Omental fat pad (tissue), 4 donors: ENCODE measurements at places on chromosomes 1 and 21. TPM values are rescaled to one million over a fixed set of nuclear protein-coding genes. Genes with fewer than 3 reads are reported as not detected.

The UBE2J2 gene
- total RNA-seq: 46.0 TPM

The C1orf141 gene
- total RNA-seq: not detected

The HSD3B2 gene
- total RNA-seq: not detected

The TAS1R1 gene
- total RNA-seq: not detected

The MORC3 gene
- 28.4 TPM for total RNA-seq

The SAMSN1 gene
- total RNA-seq: 20.0 TPM

The LTN1 gene
- total RNA-seq: 27.9 TPM

The DSCAM gene
- total RNA-seq: not detected

The KCNA3 gene
- 3.5 TPM for total RNA-seq

GRCh38 chr1:37096523-37096922, 62.2 kb upstream of the GRIK3 start:
- no peak for DNase-seq

DNA sequence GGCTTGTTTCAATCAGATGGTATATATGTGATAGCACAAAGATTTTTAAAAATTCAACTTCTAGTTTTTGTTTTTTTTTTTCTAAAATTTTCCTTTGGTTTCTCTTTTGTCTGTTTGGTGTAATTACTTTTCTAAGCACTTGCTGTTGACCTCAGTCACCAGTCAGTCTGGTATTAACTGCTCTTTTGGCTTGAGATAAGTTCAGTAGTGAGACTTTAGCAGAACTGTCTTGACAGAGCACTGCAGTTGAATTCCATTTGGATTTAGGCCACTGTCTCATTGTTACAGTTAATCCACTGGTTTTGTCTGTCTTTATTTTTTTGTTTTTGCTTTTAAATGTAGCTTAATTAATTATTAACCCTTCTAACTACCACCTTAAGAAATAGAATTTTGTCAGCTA, 36.2 kb downstream of the OSBPL9 start:
- no peak for DNase-seq

GRCh38 chr1:25246600-25247023, 642 bp downstream of the RSRP1 start:
- DNase-seq: no peak

DNA sequence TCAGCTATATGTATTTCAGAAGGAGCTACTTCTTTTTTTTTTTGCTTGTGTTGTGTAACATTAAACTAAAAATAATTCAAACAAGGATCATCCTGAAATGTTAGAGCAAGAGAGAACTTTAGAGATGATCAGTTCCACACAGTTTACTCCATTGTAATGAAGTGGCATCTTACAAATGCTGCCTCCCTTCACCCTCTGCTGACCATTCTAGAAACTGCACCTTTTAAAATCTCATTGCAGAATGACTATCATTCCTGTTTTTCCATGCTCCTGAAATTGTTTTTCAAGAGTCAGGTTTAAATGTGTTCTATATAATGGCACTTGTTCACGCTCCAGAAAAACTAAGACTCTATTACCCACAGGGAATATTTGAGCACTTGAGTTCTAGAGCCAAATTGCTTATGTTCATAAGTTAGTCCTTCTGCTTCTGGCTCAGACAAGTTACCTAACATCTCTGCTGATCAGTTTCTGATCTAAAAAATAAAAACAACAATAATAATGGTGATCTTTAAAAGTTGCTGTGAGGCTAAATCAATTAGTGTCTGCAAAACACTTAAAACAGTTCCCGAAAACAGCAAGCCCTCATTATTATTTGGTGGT, 21.5 kb upstream of the SLC44A5 start:
- no peak for DNase-seq

DNA sequence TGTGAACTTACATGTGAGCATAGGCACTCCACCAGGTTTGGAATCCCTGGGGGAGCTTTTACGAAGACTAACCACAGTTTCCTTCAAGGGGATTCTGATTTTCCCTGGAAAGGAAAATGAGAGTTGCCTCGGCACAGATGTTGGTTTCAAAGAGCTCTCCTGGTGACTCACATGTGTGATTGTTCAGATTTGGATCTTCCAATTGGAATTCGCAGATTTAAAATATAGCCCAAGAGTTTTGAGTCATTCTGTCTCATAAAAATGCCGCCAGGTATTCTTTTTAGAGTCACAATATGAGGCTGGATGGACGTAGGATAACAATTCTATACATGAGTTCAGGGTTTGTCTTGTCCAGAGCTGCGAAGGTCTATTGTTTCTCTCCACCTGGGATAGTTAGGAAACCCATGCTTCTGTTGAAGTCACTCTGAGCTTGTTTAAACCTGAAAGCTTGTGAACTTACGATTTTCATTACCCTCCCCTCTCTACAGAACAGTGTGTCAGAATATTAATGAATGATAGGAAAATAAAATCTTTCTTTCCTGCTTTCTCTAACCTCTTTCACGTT, 64.9 kb downstream of the TGFB2 start:
- DNase-seq: no peak

- no peak for DNase-seq
Observed at GRCh38 chr1:21301794-21302440, 11.7 kb upstream of the ECE1 start.

- DNase-seq: no peak
Observed at GRCh38 chr1:70083519-70083918, 121.9 kb downstream of the LRRC40 start.

- DNase-seq: no peak
Observed at GRCh38 chr21:41477641-41478318, 30.2 kb downstream of the TMPRSS2 start.

DNA sequence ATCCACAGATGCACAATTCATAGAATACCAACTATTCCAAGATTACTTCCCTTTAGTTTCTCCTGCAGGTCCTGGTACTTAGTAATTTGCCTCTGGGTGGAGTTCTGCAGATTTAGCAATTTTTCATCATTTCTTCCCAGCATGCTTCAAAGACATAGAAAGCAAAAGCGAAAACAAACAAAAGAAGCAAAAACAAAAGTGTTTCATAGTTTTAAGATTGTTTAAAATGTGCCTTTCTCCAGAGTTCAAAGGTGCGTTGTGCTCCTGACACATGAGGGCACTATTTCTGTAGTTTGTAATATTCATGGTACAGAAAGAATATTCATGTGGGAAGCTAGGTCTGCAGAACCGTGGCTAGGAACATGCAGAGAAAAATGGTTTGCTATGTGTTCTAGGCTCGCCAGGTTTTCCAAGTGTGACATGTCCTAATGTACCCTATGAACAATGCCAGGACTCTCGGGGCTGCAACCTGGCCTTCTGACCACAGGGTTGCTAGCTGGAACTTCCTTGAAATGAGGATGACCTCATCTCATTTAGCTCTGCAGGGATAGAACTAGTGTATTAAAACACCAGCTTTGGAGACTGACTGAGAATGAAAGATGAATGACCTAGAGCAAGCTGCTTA, 30.0 kb upstream of the RCSD1 start:
- DNase-seq: no peak

DNA sequence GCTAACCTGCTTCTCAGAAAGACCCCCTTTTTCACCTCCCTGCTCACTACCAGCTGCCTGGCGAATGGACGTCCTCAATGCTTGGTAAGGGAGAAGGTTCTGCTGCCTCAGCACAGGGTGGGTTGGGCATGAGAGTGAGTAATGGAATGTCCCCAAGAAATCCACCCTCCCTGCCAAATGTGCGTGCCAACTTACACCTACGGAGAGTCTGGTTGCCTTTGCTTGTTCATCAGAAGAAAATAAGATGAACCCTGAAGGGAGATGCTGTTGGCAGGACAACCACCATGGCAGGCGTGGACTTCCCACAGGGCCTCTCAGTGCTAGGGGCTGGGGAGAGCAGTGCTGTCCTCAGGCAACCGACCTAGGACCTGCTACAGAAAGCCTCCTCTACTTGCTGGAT, 106.0 kb downstream of the XCL2 start:
- DNase-seq: no peak

DNA sequence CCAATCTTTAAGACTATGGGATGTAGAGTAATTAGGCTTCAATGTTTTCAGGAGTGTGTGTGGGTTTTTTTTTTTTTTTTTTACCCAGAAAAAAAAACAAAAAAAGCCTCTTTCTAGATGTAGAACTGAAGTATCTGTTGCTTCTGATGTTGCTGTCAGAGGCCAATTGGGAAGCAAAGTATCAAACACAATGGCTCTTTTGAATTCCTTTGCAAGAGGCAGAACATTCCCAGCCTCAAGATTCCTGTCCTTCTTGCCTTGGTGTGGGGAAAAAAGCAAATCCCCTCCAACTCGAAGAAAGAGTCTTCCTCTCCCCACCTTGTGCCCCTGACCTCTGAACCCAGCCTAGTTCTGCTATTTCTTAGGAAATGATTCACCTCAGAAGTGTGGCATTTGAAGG, 55.4 kb upstream of the LMO4 start:
- no peak for DNase-seq
